ENCODE measurements at places on chromosomes 6 and 20. TPM values are rescaled to one million over a fixed set of nuclear protein-coding genes. Genes with fewer than 3 reads are reported as not detected.

Gene C20orf202
- total RNA-seq: not detected

Gene OR2J3
- total RNA-seq: not detected

Gene HSPA12B
- 0.29 TPM for total RNA-seq

Gene LCA5
- 0.26 TPM for total RNA-seq

Gene PRDM13
- 1.3 TPM for total RNA-seq

Gene SLC35D3
- total RNA-seq: 0.07 TPM
